ENCODE measurements at places on chromosomes 11 and 22.
A peak's percentile ranks its signal among the peaks of the same experiment; 100 is the strongest.

- DNase-seq: no peak
Observed at GRCh38 chr11:76694664-76695063, 24.1 kb upstream of the LRRC32 start.

DNA sequence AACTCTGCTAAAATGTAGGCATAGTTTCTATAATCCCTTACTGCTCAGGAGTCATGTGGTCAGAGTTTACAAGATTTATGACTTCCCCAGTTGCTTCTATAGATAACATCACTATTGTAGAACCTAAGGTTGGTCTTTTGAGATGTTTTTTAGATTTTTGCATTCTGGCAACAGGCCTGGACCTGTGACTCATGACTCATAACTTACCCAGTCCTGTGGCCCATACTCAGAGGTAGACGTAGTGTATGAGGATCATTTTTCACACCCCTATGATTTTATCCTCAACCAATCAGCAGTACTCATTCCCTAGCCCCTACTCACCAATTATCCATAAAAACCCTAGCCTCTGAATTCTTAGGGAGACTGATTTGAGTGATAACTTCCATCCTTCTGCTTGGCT lies 384.4 kb upstream of the DDI1 start:
- no peak for DNase-seq

- DNase-seq: no peak
Observed at GRCh38 chr11:118921121-118921928, 4.4 kb downstream of the BCL9L start.

GRCh38 chr11:27295928-27296327 lies 67.1 kb downstream of the CCDC34 start:
- DNase-seq: no peak

DNA sequence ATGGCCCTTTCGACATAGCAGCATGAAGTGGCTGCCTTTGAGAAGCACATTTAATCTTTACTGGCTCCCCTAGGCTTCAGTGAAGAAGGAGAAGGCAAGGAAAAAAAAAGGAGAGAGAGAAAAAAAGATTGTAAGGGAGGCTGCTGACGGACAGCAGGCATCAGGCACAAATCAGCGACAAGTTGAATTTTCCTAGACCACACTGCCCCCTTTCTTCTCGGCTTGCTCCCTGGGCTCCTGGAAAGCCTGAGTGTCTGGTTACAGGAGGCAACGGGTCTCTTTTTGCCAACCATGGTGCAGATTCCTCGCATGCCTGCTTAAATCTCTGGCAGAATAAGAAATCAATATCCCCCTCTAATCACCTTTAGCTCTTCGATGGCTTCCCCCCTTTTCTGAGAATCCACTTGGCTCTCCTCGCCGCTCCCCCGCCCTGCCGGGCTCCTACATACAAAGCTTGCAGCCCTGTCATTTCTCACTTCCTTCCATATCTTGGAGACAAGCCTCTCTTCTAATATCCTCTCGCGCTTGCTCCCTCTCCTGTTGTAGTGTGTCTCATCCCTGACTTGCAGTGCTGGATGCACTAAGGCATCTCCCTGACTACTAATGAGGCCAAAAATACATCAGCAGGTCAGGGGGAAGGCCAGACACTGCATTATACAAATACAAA lies 14.3 kb downstream of the BLID start:
- DNase-seq: no peak

- no peak for DNase-seq
Observed at GRCh38 chr11:9396752-9397151, 12.3 kb downstream of the IPO7 start.

DNA sequence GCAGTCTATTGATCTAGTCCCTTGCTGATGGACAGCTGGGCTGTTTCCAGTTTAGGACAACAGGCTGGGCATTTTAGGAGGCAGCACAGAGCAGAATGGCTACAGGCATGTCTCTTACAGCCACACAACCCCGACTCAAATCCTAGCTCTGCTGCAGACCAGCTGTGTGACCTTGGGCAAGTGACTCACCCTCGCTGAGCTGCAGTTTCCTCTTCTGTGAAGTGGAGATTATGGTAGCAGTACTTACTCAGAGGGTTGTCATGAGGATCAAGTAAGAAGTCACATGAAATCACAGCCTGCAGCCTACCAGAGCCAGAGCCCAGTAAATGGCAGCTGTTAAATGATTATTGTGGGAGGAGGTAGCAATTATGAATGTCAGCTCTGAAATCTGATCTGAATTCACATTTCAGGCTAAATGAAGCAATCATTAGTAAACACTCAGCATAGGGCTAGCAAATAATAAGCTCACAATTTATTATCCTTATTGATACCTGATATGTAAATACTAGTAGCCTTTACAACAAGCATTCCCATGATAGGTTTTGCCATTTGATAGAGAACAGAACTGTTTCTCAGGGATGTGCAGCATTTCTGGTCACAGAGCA lies 58.9 kb downstream of the MYEOV start:
- peak; percentile 13 for DNase-seq

DNA sequence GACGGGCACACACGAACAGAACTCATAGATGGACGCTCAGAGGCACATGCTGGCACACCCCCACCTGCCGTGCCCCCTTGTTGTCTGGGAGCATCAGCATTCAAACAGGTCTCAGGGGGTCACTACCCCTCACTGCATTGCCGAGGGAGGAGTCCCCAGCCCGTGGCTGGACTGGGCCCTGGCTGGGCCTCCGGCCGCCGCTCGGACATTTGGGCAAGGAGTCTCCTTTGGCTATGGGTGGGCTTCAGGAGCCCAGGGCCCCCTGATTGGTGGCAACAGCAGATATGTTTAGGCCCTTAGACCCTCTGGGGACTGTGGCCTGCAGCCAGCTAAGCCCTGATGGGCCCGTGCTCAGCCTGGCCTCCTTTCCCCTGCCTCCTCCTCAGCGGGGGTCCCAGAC lies 41.9 kb downstream of the FLRT1 start:
- DNase-seq: no peak

GRCh38 chr11:111905411-111905810 lies 6.2 kb downstream of the CRYAB start:
- no peak for DNase-seq

- no peak for DNase-seq
Observed at GRCh38 chr11:132205496-132205895, 835.1 kb downstream of the NTM start.

DNA sequence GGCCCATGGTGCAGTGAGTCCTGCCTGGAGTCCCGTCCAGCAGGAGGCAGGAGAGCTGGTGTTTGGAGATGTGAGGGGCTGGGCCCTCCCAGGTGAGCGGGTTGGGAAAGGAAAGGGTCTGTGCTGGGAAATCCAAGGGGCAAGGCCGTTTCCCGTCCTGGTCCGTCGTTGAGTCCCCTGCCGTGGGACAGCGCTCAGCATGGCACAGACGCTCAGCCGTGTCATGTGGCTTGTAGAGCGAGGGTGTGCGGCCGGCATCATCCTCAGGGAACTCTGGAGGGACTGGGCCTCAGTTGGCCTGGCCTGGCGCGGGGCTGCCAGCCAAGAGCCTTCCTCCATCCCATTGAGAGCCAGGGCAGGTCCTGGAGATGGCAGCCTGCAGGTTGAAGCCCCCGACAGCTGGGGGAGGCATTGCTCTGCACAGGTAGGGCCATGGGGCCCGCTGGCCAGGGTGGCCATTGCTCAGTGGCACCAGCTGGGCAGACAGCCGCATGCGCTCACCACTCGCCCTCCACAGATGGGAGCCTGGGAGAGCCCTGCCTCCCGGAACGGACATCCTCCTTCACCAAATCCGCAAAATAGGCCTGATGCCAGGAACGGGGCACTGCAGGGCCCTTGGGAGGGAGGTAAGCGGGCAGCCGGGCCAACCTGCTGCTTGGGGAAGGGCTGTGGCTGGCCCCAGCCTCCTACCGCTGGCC lies 28.7 kb downstream of the KCNQ1 start:
- no peak for DNase-seq

DNA sequence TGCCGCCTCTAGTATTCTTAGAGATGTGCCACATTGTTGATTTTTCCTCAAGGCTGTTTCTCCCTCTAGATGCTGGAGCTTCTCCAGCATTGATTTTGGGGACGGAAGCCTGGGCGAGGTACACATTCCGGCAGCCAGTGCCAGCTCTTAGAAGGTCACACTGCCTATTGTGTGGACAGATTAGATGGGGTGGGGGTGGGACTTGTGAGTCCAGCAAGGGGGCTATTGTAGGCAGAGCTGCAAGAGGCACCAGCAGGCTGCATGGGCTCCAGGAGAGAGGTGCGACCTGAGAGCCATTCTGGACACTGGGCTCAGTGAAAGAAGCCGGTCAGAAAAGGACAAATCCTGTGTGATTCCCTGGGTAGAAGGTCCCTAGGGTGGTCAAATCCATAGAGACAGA lies 12.4 kb downstream of the C11orf21 start:
- no peak for DNase-seq

- DNase-seq: no peak
Observed at GRCh38 chr11:101009690-101010055, 119.9 kb downstream of the PGR start.

DNA sequence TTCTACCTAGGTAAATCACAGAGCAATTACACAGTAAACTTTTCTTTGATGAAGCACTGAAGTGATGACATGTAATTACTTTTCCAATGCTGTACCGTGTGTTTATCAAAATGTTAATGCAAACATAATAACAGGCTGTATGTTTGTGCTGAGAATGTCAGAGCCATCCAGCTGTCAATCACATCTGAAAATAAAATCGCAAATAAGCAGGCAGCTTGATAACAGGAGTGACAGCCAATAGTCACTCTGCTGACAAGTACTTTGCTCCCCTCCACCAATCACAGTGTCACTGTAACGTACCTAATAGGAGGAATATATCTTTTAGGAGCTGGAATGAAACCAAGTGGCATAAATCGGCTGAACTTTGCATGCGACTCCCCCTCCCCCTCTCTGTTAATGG lies 119.7 kb downstream of the KIRREL3 start:
- DNase-seq: no peak

DNA sequence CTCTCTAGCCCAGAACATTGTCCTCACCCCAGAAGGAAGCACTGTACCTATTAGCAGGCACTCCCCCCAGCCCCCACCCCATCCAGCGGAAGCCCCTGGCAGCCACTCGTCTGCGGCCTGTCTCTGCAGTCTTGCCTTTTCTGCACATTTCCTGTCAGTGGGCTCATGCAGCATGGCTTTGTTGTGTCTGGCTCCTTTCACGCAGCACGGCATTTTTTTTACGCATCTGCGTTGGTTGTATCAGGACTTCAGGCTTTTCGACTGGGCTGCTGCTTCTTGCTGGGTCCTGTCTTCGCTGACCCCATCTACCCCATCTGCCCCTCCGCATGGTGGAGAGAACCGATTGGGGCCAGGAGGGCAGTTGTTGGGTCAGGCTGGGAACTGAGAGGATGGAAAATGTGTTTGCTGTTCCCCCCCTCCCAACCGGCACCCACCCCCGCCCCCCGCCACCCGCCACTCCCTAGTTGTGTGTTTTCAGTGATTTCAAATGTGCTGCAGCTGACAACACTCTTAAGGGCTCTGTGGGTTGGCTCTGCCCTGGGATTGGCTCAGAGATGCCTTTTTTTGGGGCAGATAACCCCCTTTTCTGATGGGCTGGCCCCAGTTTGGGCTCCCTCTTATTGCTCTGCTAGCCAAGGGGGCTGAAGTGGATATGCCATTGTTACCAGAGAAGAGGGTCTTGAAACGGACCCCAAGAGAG lies 110.0 kb downstream of the KIAA1671 start:
- DNase-seq: peak; percentile 80

GRCh38 chr11:17313349-17314231 lies 37.1 kb downstream of the NUCB2 start:
- no peak for DNase-seq

DNA sequence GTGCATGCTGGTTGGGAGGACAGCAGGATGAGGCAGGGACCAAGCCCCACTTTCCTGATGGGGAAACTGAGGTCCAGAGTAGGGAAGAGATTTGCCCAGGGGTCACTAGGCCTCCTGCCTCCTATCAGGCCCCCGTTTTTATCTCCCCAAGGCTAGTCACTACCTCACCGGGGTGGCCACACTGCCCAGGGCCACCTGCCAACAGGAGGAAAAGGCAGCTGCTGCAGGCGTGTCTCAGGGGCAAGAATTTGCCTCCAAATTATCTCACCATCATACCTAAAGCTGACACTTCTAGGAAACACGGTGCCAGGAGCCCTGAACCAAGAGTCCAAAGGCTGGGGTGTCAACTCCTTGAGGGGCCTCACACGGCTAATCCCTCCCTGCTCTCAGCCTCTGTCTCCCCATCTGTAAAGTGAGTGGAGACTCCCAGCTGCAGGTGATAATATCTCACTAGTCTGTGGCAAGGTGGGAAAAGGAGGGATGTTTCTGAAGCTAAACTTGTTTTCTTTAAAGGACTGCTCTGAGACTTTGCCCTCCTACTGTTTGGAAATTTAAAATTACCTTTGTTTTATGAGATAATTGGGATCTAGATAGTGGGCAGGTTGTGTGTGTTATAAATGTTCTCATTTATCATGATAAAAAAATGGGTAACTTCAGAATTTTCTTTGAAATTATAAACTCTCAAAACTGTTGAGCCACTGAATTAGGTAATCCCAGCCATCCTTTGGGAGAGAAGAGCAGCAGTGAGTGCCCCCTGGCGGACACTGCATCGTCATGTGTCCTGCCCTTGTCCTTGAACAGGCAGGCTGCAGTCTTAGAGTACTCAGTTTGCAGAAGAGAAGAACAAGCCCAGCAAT lies 60.0 kb downstream of the MYO7A start:
- DNase-seq: peak; percentile 45

GRCh38 chr11:114972105-114972504 lies 293.8 kb downstream of the NXPE2 start:
- no peak for DNase-seq

- DNase-seq: no peak
Observed at GRCh38 chr11:55349032-55349431, 6.0 kb downstream of the OR4A16 start.

GRCh38 chr22:46577368-46578249 lies 40.2 kb upstream of the CELSR1 start:
- DNase-seq: no peak

GRCh38 chr11:3138178-3139085 lies 26.7 kb downstream of the OSBPL5 start:
- DNase-seq: no peak

DNA sequence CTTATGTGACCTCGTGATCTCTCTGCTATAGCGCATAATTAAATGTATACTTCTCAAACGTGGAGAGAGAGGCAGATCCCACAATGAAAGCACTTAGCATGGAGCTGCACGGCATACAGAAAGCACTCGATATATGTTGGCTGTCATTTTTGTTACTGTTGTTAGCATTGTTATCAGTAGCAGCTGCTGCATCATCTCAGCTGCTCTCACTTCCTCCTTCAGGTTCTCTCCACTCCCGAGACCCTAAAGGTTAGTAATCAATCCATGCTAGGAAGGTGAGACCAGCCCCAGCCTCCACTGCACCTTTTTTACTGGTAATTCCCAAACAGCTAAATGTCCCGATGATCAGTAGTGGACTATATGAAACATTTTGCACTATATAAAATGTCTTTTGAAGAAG lies 13.4 kb upstream of the API5 start:
- DNase-seq: no peak

Measured in activated naive CD4-positive, alpha-beta T cell (primary cell).